ENCODE measurements at places on chromosomes 12 and 14.
A peak's percentile ranks its signal among the peaks of the same experiment; 100 is the strongest.

- DNase-seq, result no peak
Observed at GRCh38 chr14:32728976-32729375, 209.7 kb upstream of the NPAS3 start.

DNA sequence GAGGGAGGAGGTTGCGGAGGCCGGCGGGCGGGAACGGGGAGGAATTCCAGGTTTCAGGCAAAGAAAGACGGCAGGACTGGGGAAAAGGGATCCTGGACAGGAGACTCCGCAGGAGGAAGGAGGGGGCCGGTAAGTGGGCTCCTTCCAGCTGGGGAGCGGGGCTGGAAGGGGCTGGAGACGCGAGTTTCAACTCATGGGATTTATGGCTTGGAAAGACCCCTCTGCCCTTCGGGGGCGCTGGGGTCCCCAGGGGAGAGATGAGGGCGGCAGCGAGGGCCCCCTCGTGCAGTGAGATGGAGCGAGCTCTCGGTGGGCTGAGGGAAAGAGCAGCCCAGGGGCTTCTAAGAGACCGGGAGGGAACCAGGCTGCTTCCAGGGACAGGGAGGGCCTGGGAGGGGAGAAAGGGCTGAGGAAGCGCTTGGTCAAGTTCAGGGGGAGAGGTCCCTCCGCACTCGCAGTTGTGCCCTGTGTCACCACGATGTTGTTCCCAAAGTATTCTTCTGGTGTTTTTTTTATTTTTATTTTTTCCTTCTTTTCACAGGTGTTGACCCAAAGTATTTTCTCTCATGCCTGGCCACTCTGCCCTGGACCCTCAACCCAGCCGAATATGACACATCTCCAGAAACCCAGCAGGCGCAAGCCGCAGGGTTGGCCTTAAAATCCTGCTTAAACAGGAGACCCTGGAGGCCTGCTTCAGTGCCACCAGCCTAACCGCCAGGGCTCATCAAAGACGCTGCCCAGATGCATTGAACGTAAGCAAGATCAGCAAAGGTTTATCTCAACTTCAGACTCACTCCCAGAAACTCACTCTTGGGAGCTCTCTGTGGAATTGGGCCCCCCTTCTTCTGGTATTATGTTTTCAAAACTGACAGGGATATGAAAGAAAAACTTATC is 16.1 kb downstream of the TNFAIP2 start:
- no peak for DNase-seq

DNA sequence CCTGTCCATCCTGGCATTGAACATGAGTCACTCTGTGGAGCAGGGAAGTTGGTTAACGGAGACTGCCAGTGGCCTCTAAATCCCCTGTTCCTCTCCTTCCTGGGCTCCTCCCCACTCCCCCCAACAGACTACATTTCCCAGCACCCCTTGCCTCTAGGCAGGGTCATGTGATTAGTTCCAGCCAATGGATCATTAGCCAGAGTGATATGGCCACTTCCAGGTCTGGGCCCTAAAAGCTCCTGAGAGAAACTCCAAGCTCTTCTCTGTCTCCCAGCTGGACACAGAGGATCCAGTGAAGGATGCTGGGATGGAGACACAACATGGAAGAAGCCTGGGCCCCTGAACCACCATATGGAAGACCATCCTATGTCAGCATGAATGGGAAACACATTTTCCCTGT is 54.4 kb upstream of the RFLNA start:
- no peak for DNase-seq

- DNase-seq, result no peak
Observed at GRCh38 chr12:6778217-6778573, 5.9 kb downstream of the LAG3 start.

DNA sequence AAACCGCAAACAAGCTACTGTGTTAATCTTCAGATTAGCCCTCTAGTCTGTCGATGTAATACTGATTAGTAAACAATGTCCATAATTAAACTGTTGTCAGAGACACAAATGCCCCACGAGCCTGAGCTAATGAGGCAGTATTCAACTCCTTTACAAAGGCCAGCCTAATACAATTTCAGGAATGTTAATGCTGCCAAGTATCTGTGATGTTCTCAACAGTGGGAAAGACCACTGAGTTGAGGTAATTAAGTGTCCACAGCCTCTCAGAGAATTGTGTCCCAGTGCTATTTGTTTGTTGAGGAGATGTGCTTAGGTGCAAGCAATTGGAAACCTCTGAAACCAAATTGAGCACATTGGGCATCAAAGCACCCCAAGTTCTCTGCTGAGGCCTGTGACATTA is 139.4 kb upstream of the CDKN3 start:
- DNase-seq, result no peak

DNA sequence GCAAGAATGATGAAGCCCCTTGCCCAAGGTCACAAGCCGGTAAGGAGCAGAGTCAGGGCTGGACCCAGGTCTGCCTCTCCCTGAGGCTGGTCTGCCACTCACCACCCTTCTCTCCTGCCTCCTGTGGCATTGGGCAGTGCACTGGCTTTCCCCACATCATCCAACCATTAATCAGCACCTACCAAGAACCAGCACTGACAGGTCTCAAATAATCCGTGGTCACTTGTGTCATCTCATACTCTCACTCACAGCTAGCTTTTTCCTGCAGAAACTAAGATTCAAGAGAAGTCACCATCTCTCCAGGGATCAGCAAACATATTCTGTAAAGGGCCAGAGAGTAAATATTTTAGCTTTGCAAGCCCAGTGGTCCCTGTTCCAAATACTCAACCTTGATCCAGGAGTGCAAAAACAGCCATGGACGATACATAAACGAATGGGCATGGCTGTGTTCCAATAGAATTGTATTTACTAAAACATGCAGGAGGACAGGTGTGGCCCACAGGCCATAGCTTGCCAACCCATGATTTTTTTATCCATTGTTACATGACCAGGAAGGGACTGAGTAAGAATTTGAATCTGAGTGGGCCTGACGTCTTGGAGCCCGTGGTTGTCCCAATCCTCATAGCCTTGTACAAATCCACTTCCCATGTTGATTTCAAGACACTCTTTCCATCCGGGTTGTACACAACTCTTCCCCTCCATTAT is 374.2 kb downstream of the BCL11B start:
- DNase-seq, result no peak

GRCh38 chr12:31528095-31528494 is 62.8 kb downstream of the DENND5B start:
- DNase-seq, result no peak

- DNase-seq, result no peak
Observed at GRCh38 chr14:68728342-68729106, 64.3 kb downstream of the ZFP36L1 start.

DNA sequence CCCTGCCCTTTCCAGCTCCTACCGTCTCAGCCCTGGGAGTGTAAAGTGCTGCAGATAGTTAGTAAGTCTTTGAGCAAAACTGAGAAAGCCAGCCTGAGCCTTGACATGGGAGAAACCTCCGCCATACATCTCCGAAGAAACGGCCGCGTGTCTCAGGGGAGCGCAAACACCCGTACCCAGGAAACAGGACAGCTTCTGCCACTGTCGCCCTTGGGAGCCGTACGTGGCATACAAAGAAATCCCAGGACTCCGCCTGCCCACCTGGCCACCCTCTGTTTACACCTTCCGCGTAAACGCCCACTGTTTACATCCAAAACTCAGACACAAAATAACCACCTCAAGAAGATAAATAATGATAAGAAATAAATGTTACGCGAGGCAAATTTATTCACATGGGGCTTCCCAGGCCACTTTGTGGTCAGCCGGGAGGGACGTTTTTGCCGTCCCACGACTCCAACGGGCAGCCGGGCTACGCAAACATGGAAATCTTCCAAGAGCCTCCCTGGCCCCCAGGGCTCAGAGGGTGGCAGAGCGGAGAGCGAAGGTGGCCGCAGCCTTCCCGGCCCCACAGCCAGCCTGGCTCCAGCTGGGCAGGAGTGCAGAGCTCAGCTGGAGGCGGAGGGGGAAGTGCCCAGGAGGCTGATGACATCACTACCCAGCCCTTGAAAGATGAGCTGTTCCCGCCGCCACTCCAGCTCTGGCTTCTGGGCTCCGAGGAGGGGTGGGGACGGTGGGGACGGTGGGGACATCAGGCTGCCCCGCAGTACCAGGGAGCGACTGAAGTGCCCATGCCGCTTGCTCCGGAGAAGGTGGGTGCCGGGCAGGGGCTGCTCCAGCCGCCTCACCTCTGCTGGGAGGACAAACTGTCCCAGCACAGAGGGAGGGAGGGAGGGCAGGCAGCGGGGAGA is at the start of gene BDKRB2:
Gene BDKRB2, plus strand, starts transcription at position 689 of the 908 bp plus-strand sequence. CDS start 32,269 bp downstream, outside the sequence.
- DNase-seq, result peak; percentile 74

- no peak for DNase-seq
Observed at GRCh38 chr14:48401321-48401720, 725.9 kb upstream of the MDGA2 start.

GRCh38 chr14:33350366-33350990 is 411.8 kb downstream of the NPAS3 start:
- DNase-seq, result no peak

DNA sequence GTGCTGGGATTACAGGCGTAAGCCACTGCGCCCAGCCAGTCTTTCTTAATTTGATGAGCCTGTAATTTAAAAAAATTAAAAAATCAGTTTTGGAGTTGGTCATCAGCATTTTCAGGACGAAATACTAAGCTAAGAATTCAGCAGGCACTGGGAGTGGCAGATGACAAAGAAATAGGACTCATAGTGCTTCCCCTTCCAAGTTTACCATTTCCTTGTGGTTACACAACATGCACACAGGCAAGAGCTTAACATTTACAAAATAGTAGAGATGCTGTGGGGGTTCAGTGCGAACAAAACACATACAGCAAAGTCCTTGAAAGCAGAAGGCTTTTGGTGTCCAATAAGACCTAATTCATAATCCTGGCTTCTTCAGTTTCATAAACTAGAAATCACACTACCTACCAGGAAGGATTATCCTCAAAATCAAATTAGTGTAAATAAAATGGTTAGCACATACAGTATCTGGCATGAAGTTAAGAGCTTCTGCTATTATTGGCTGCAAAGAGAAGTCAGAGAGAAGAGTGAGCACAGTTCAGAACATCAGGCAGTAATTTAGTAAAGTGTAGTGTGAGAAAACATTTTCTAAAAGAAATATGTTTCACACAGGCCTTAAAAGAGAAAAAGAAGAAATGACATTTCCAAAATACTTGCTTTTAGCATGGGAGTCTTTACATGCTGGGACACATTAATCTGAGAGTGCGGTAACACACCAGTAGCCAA is 22.2 kb upstream of the KIF21A start:
- no peak for DNase-seq

DNA sequence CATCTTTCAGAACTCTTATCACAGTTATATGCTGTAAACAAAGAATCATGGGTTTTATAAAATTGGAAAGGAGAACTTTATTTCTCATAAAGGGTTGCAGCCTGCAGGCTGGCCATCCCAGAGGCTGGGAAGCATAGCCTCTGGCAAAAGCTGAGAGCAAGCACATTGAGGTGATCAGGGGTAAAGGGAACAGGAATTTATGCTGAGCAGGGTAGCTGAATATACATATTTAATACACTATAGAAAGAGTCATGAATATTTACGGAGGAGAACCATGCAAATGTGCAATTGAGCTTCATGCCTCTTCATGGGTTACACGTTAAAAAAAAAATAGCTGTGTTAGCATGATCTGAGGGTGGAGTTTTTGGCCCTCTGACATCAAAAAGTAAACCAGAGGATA is 653.3 kb downstream of the NRXN3 start:
- DNase-seq, result no peak

DNA sequence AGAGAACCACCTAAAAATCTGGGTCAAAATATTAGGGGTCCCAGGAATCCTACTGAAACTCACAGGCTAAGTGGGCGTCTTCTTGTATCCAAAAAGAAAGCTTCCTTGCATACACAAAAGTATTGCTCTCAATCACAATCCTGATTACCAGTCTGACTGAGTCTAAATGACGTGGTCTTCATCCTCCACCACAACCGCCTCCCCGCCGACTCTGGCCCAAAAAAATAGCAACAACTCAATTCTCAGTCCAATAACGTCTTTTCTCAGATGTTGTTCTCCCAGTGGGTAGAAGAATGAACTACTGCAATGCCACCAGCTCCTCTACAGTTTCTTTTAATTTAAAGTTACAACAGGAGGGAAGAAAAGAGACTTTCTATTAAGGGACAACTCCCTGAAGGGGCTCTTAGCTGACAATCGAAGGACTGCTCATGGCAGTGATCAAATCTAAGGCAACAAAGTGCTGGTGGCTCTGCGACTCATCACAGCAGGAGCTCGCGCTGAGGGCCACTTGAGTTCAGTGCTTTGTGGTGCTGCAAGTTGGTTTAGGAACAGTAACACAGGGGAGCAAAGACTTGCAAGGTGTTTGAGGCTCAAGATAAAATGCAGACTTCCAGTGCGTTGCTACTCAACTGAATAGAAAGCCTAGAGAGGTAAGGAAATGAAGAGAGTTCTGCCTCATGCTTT is 394.1 kb downstream of the BCAT1 start:
- no peak for DNase-seq

GRCh38 chr12:103827911-103828391 is 13.1 kb downstream of the NT5DC3 start:
- DNase-seq, result no peak

GRCh38 chr12:27026257-27026656 is 3.9 kb downstream of the MED21 start:
- DNase-seq, result no peak

DNA sequence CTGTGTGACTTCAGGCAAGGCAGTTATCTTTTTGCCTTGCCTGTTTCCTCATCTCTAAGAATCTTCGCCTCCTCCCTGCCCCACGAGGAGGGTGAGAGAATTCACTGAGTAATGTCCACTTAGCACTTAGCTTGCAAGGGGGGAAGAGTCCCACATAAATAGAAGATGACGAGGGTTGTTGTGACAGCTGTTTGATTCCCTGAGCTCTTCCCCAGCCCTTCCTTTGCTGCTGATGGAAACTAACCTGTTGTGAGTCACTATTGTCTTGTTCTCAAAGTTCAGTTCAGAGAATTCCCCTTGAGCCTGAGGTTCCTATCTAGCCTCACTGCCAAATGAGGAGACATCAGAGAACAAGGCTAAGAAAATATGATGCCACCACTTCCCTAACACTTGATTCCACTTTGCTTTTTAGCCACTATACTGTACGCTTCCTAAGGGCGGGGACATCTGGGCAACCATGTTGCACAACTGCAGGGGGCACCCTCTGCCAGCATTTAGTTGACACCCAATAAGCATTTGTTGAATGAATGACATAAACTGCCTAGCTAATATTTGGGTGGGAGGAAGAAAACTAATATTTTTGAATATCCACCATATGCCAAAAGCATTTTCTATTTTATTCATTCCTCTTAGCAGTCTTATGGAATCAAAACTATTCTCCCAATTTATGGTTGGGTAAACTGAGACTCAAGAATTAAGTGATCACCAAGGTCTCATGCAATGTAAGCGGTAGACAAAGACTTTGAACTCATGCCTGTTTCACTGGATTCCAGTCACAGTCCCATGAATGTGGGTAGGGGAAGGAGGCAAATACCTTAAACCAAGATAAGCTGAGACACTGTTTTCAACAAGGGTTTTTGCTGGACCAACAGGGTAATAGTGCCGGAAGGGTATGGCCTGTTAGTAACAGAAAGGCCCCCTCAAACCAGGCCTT is 77.6 kb downstream of the ZFP36L1 start:
- no peak for DNase-seq

GRCh38 chr14:96501217-96501739 is 904 bp upstream of the PAPOLA start:
- no peak for DNase-seq

DNA sequence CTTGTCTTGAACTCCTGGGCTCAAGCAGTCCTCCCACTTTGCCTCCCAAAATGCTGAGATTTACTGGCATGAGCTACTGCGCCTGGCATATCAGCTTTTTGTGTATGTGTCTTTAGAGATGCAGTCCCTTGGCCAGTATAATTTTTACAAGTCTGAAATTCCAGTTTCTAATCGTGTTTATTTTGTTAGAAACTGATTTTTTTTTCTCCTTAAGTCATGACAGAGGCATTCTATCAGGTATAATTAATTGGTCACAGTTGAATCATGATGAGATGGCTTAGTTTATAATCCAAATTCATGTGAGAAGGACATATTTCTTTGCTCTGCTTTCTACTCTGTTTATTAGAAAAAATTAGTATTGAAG is 98.9 kb downstream of the PCNX1 start:
- no peak for DNase-seq

Measured in AG09319 (cell line).